ENCODE measurements at places on chromosomes 13 and 19.

DNA sequence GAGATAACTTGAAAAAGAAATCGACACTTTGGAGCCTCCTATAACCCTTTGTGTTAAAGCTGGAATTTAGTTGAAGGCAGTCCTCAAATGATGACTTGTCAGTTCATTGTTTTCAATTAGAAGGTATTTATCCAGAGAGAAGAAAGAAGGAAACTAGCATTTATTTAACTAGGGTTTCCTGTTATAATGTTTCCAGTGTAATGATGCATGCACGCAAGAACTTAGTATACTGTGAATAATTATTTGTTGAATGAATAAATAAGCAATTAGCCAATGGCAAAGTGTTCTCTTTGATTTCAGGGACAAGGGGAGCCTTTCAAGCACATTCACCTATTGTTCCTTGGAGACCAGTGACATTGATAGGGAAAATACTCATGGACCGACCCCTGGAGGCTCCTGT, 307.4 kb downstream of the KLF5 start:
- no peak for DNase-seq

- peak; percentile 90 for DNase-seq
Observed at GRCh38 chr13:59531571-59532091, 632.1 kb downstream of the DIAPH3 start.

GRCh38 chr13:84917252-84917878, 881.9 kb downstream of the SLITRK6 start:
- peak; percentile 48 for DNase-seq

DNA sequence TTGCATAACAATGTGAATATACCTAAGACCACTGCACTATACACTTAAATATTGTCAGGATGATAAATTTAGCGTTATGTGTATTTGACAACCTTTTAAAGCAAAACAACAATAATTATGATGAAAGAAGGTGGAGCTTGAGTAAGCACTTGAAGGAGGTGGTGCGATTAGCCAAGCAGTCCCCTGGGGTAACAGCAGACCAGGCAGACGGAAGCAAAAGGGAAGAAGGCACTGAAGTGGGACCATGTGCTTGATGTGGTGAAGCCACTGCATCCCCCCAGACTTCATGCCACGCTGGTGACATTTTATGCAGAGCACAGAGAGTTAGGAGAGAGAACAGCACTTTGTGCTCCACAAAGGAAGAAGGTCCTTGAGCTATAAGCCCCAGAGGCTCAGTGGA, 58.3 kb upstream of the ZNF507 start:
- DNase-seq: no peak

DNA sequence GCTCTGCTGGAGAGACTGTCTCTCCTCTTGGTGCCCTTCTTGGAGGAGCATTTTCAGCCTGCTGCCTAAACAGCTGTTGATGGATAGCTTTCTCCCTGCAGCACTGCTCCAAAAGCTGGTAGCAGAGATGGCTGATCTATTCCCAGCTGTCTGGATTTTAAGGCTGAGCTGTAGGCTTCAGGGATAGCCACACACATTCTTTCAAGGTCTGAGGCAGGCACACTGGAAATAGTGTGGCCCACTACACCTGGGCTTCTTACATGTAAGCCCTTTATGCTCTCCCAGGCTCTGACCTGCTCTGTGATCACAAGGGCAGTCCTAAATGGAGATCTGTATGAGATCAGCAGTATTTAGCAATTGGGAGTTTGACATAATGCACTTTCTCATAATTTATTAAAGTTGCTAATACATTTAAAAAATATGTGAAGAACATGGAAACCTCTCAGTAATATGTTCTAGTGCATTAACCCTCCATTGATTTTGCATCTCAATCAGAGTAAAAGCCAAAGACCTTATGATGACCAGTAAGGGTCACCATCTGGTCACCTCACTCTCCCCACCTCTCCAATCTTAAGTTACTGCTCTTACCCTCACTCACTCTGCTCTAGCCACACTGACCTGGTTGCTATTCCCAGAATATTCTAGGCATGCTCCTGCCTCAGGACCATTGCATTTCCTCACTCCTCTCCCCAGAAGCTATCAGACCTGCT, 91.6 kb downstream of the MBNL2 start:
- DNase-seq: no peak

DNA sequence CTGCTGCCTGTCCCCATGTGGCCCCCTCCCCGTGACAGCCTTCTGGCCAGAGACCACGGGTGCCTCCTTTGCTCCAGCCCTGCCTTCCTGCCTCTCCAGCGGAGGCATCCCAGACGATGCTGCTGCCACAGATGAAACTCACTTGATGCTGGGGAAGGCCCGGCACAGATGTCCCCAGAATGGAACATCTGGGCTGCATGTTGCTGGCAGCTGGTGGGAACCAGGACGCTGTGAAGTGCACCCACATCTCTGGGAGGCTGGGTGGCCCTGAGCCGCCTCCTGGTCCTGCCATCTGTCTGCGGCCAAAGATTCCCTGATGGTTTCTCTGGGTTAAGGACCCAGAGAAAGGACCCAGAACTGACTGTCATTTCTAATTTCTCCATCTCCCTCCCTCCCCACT, 51.9 kb upstream of the PTPRS start:
- DNase-seq: no peak

DNA sequence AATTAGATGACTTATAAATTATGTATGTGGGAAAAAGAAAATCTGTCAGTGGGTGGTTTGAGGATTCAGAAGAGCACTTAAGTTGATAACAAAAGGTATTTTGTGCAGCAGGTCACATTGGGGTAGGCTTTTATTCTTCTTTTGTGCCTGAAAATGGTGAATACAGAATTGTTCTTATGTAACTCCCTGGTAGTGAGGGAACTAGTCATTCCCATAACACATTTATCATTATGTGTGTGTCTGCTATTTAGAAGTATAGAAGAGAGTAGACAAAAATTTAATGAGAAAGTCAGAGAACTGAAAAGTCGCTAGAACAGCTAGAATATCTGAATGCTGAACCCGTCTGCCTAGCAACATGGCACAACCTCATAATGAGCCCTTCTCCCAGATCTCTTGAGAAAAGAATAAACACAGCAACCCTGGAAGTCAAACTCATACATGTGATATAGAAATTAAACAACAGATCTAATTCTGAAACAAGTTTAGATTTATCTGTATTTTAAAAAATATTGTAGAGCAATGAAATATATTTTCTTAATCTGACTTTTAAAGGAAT, 111.8 kb upstream of the EDNRB start:
- DNase-seq: no peak

- no peak for DNase-seq
Observed at GRCh38 chr19:6997679-6998445, 23.4 kb downstream of the MBD3L2B start.

GRCh38 chr13:74868049-74868448, 613.9 kb downstream of the TBC1D4 start:
- no peak for DNase-seq

DNA sequence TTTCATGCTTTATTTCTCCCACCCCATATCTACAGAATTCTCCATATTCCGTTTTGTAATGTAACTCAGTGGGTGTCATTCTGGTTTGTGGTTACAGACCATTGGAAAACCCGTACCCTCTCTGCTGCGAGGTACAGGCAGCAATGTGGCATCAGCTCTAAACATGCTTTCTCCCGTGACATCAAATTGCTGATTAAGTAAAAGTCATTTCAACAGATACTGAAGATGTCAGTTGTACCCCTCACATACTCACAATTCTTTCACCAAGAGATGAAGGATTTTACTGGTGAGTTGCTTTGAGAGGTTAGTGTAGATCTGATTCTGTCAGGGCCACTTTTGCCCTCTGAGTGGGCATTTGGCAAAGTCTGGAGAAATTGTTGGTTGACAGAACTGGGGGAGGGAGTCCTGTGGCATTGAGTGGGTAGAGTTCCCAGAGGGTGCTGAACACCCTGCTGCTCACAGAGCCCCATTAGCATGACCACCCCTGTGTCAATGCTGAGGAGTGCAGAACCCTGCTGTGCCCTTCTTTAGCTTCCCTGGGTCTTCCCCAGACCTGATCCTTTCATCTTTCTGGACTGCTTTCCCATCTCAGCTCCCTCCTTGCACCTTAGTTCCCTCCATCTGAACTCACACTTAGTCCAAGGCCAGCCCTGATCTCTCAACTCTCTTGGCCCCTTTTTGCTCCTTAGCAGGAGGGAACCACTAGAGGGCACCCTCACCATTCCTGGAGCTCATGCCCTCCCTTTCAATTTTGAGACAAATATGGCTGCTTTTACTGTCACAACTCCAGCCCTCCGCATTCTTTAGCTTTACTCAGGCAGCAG, 39.9 kb upstream of the CEACAM8 start:
- no peak for DNase-seq

- DNase-seq: peak; percentile 22
Observed at GRCh38 chr13:40813667-40814454, 24.4 kb downstream of the SLC25A15 start.

DNA sequence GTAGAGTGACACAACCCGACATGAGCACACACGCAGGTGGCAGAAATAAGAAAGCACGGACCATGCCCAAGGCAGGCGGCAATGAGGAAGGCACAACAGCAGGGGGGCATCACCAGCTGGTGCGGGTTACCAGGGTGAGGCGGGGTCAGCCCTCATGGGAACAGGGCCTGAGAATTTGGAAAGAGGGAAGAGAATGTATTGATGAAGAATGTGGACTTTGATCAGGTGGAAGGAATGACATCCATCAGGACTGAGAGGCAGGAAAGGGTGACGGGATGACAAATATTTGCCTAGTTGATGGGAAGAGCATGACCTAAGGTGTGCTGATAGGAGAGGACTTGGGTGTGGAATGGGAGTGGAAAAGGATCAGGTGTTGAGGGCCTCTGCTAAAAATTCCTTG, 177.5 kb downstream of the ABCC4 start:
- no peak for DNase-seq

DNA sequence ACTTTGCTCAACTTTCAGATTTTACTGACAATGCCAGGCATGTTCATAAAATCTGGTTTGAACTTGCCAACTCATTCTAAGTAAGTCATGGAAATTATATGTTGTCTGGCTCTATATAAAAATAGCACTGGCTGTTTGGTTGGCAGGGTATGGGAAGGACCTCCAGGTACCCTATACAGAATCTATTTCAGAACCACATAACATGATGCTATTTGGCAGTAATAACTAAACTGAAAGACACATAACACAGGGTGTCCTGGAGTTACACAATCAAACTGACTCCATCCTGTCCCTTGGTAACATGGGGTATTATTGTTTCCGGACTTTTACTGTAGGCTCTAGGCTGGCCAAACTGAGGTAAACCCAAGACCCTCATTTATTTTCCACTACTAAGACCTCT, 248.8 kb downstream of the RGCC start:
- no peak for DNase-seq

- DNase-seq: no peak
Observed at GRCh38 chr13:40442826-40443225, 223.6 kb downstream of the FOXO1 start.

DNA sequence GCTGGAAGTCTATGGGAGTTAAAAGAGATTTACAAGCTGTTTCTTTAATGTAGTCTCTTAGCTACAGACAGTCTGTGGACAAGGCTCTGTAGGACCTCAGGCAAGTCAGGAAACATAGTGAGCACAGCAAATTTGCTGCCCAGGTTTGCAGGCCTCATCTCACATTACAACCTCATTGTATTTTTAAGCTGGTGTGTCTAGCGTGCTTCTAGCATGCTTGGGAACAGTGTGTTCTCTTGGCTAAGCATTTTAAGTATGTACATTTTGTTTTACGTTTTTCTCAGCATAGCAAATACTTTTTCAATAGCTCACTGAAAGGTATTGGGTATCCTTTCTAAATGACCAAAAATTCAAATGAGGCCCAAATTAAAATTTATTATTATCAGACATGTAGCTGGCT, 113.2 kb downstream of the STARD13 start:
- peak; percentile 94 for DNase-seq

GRCh38 chr13:98311200-98311548, 134.1 kb upstream of the RNF113B start:
- DNase-seq: no peak

DNA sequence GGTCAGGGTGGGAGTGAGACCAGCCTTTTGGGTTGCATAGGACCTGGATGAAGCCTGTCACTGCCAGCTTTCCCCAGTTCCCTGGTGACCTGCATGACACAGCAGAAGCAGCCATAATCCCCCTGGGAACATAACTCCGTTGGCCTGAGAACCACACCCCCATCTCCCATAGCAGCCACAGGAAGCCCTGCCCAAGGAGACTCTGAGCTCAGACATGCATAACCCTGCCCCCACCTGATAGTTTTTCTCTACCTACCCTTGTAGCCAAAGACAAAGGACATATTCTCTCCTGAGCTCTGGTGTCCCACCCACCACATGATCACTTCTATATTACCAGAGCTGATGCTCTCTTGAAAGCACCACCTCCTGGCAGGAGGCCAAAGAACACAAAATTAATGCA, 413.5 kb upstream of the HTR2A start:
- no peak for DNase-seq

DNA sequence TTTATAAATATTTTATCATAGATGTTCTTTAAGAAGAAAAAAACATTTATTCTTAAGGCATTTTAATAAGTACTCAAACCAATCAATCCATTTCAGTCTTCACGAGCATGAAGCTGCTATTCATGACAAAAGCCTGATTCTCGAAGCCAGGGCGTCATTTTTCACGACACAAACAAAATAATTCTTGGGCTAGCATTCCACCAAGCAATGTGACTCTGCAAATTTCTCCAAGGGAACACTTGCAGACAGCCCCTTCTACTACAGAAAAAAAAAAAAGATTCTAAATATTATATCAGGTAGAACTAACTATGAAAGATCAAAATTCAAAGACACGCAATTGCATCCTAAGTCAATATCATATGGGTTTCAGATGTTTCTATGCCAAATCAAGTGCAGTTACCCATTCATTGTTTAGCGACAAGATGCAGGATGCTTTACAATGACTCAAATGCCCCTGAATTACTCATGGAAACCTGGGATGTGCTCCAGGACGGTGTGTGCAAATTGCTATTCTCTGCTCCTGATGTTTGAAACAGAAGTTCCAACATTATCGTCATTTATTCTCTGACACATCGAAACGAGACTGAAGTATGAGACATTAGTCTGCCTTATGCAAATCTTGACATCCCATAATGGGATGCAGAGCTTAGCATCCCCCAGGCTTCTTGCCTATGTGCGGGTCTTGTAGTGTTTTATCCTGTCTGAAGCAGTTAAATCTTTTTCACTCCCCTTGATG, 517.7 kb downstream of the MYO16 start:
- DNase-seq: peak; percentile 91

DNA sequence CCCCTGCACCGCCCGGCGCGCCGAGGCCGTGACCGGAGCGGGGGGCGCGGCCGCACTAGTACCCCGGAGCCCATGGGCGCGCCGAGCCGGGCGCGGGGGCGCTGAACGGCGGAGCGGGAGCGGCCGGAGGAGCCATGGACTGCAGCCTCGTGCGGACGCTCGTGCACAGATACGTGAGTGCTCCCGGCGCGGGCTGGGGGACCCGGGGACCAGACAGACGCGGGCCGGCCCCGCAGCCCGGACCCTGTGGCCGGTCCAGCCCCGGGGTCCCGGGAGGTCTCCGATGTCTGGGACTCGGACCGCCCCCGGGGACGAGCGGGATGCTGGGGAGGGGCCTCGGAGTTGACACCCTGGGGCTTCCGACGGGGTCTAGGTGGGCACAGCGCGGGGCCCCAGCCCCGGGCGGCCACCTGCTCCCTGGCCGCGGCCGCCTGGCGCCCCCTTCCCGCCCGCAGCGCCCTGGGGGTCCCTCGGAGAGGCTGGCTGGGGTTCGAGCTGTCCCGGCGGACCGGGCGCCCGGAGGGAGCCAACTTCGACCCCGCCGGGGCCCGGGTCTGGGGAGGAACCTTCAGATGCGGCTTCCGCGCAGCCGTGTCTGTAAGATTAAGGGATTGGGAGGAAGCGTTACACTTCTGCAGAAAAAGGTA, 568 bp downstream of the ATP11A start:
- peak; percentile 26 for DNase-seq

- no peak for DNase-seq
Observed at GRCh38 chr13:52892925-52893324, 44.5 kb upstream of the PCDH8 start.

- no peak for DNase-seq
Observed at GRCh38 chr13:51180853-51181511, 41.2 kb upstream of the FAM124A start.
